ENCODE measurements at places on chromosomes 2 and 18.
A peak's percentile ranks its signal among the peaks of the same experiment; 100 is the strongest.

DNA sequence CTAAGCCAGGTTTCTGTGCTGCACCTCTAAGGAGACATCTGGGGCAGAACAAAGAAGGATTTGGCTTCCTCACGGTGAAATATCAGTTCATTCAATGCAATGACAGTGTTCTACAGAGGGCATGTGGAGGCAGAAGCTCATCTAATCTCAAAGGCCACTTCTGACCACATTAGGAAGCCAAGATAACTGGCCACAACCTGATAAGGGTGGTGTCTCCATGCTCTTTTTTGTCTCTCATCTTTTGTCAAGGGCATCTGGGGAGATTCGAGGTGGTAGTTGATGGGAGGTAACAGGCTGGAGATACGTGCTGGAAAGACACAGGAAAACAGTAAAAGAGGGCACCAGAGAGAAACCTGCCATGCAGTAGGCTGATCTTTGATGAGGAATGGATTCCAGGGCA is 303.9 kb downstream of the LRATD1 start:
- no peak for DNase-seq

- DNase-seq: no peak
These were observed 51.2 kb upstream of the LYPD6B start for GRCh38 chr2:148987286-148987685.

DNA sequence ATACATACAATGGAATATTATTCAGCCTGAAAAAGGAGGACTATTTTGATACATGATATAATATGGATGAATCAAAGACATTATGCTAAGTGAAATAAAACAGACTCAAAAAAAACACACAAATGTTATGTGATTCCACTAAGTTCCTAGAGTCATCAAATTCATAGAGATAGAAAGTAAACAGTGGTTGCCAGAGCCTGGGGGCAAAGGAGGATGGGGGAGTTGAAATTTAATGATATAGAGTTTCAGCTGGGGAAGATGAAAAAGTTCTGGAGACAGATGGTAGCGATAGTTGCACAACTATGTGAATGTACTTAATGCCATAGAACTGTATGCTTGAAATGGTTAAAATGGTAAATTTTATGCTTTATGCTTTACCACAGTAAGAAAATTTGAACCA is 119.7 kb downstream of the METTL4 start:
- DNase-seq: no peak

- DNase-seq: no peak
These were observed 19.1 kb downstream of the LPIN1 start for GRCh38 chr2:11765501-11765900.

GRCh38 chr2:150781142-150781541 is 293.7 kb upstream of the RND3 start:
- no peak for DNase-seq

DNA sequence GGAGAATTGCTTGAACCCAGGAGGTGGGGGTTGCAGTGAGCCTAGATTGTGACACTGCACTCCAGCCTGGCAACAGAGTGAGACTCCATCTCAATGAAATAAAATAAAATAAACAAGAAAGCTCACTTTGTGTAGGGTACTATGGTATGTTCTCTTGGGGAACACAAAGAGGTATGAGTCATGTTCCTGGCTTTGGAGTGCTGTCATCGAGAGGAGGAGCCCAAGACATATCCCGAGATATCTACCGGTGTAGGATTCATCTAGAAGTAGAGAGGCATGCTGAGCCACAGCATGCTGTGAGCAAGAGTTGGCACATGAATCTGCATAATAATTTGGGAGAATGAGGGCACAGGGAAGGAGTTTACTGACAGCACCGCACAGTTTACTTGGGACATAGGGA is 244.9 kb upstream of the EPHA4 start:
- no peak for DNase-seq

DNA sequence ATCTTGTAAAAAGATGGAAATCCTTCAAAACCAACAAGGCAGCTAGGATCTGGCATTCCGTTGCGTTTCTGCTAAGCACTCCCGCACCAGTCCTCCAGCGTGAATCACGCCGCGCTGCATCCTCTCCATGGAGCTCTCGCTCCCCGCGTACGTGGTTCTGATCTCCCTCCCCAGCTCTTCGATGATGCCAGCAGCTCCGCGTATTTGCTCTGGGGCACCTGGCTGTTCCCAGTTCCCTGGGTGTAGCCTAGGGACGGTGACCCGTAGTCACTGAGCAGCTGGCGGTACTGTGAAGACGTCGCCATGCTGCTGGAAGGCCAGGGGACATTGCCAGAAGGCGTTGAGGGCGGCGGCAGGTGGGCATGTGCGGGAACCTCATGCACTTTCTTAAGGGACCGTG is 407.5 kb downstream of the RNF144A start:
- no peak for DNase-seq

DNA sequence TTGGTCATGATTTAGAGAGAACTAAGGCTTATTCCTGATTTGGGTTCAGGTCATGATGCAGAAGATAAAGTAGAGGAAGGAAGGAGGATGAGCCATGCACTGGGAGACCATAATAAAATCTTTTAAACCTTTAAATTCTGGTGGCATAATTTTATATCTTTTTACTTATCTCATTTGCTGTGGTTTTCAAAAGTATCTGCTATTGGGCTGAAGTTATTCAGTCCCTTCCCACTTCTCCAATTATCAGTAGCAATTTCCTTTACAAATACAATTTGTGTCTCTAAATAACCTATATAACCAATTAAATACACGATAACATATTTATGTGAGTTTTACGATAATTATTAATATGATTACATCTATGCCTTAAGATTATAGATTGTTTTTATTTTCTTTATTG is 194.8 kb upstream of the SLC8A1 start:
- DNase-seq: no peak

- DNase-seq: no peak
These were observed 45.5 kb downstream of the ANKRD44 start for GRCh38 chr2:197265036-197265435.

DNA sequence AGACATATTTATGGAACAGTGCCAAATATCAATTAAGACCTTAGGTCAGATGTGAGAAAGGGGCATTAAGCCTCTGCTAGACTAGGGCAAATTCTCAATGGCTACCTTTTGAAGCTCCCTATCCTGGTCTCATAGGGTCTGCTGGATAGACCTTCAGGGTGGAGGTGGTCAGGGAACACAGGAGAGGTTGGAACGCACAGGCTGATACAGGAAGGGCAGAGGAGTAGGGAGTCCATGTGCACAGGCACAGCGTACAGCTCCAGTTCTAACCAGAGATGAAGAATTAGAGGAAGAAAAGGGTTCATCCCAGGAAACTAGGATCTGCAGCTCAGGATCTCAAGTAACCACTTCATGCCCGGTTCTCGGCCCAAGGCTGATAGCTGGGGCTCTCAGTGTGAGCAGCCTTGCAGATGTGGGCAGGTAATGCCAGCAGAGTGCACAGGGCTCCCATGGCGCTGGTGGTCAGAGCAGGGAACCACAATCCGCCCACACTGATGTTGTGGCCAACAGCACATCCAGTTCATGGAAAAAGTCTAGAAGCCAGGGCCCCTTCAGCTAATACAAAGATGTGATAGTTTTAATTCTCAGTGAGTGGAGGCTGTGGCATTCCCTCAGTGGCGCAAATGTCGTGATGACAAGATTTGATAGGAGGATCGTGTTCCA is 3.4 kb upstream of the EVA1A start:
- DNase-seq: no peak

DNA sequence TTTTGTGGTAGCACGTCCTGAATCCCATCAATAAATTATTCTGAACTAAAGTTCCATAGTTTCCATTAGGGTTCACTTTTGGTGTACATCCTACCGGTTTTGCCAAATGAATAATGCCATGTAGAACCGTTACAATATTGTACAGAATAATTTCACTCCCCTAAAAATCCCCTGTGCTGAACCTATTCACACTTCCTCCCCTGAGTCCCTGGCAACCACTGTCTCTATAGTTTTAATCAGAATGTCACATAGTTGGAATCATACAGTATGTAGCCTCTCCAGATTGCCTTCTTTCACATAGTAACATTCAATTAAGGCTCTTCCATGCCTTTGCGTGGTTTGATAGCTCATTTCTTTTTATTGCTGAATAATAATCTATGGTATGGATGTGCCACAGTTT is 9.6 kb upstream of the CASP8 start:
- no peak for DNase-seq

- no peak for DNase-seq
These were observed 50.7 kb downstream of the LBH start for GRCh38 chr2:30282081-30282480.

GRCh38 chr18:3985664-3986063 is 469.4 kb downstream of the DLGAP1 start:
- DNase-seq: no peak

- DNase-seq: no peak
These were observed 40.9 kb downstream of the BABAM2 start for GRCh38 chr2:27931361-27931950.

GRCh38 chr2:31230751-31231150 is 3.2 kb upstream of the EHD3 start:
- DNase-seq: no peak

DNA sequence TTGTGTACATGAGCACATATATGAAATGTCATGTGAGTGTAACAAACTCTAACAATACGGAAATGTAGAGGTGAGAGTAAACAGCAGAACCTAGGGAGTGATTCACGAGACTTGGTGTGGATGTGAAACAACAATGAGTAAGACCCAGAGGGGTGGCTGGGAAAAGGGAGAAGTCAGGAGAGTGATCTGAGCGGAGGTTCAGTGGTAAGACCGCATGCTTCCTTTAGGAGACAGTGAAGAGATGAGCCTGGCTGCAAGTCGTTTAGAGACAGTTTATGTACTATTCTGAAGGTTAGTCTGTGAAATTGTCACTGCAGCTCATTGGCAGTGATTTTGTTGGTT is 150.6 kb downstream of the PRPF40A start:
- DNase-seq: no peak

DNA sequence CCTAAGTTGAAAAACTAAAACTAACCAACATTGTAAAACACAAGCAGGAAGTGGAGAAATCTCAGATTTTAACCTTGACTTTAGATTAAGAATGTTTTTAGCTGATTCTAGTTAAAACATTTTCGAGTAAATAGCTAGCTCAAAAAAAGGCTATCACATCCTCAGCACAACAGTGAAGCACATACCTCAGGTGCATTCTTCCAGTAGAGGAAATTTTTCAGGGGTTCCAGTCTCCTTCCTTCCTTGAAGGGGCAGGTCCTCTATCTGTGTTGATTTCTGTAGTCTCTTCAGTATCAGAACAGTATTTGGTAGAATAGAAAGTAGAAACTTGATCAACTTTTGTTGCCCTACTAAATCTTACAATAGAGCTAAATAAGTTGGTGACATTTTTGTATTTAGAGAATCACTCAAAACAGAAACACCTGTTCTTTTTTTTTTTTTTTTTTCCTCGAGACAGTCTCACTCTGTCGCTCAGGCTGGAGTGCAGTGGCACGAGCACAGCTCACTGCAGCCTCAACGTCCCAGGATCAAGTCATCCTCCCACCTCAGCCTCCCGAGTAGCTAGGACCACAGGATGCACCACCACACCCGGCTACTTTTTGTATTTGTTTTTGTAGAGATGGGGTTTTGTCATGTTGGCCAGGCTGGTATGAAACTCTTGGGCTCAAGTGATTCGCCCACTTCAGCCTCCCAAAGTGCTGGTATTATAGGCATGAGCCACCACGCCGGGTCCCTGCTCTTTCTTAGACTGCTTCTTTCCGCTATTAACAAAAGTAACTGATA is 6.9 kb upstream of the GPR155 start:
- DNase-seq: peak; percentile 70

DNA sequence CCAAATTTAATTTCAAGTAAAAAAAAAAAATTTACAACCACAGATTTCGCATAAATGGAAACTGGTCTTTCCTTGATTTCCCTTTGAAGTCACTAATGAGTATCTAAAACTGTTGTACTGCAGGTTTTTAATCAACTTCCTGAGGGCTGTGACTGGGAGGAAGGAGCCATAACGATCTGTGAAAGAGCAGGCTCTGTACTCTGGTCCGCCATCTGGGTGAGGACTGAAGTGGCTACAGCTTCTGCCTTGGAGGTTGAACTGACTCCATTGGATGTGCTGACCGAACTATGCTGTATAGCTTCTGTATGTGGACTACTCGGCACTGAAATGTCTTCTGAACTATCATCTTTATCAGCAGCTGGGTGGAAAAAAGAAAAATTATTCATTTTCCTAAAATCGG is 69.3 kb upstream of the CHN1 start:
- no peak for DNase-seq

GRCh38 chr2:12335131-12335530 is 381.6 kb upstream of the TRIB2 start:
- no peak for DNase-seq

- no peak for DNase-seq
These were observed 632.4 kb downstream of the NYAP2 start for GRCh38 chr2:226031647-226032501.

DNA sequence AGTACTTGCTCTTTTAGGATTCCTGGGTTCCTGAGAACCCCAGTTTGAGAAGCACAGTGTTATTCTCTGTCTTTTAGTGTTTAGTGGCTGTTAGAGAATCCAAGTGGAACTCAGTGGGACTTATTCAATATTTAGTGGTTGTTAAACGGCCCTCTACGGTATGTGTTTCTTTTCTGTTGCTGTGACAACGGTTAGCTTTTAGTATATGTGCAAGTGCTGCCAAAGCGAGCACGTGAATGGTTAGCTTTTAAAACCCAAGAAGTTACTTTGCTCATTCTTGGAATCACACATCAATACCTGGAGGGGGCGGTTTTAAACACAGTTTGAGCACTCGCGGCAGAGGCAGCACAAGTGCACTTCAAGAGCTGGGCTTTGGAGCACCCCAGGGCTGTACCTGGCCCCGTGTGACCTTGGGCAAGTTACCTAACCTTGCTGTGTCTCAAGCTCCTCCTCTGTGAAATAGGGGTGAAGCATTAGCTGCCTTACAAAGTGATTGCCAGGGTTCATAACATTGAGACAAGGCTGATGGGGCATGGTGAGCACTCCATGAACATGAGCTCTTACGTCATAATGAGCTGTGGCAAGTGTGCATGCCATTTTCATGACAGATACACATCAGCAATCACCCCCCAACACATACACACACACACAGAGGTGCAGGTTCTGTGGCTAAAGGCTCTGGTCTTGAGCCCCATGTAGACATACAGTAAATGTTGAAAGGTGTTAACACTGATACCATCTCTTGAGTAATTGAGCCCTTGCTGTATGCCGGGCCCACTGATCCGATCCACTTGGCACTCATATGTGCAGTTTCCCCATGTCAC is 234.1 kb downstream of the ALPK2 start:
- peak; percentile 17 for DNase-seq

GRCh38 chr2:240323601-240324291 is 111.7 kb upstream of the GPC1 start:
- DNase-seq: no peak

- DNase-seq: no peak
These were observed 39.8 kb upstream of the TMEM163 start for GRCh38 chr2:134758633-134759032.

- DNase-seq: no peak
These were observed at the start of gene GALNT5 for GRCh38 chr2:157257312-157258252. Gene GALNT5, plus strand, starts transcription at chr2:157257705. Its CDS starts 378 bp downstream, at chr2:157258083.

DNA sequence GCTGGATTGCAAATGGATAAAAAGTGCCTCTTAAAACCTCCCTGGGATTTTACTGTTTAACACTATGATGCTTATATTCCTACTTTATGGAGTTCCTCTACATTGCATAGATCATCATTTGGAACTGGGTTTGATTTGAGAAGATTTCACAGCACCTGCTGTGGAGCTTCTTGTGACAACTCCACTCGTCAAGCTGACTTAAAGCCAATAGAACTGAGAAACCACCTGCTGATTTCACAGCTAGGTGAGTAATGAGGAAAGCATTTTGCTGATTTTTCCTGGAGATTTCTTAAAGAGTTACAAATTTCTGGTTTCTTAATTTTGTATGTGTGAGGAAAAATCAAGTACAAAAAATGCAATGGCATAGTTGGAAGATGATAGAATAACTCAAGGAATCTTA is 739.1 kb upstream of the LRRTM1 start:
- DNase-seq: no peak
